ENCODE measurements at places on chromosomes 16 and 17.

GRCh38 chr16:74657870-74658642 is 8.6 kb downstream of the RFWD3 start:
- no peak for DNase-seq

- DNase-seq, result no peak
Measured at GRCh38 chr17:44955674-44956425, 8.3 kb upstream of the KIF18B start.

DNA sequence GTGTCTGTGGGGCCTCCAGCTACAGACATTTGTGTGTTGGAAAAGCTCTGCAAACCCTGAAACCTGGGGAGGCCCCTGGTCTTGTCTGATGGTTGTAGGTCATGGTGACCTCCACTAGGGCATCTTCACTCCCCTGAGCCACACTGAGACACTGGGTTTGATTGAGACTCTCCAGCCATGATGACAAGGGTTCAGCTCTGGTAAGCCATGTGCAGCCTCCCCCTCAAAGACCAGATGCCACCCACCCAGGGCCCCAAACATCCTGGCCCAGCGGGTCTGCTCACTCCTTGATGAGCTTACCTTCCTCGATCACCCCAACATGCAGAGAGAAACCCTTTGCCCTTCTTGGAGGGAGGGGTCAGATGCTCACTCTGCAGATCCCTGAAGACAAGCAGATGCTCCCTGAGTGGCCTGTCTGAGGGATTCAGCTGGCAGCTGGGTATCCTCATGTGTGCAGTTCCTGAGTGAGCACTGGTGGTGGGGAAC is 101.6 kb downstream of the METRNL start:
- DNase-seq, result peak; percentile 34

DNA sequence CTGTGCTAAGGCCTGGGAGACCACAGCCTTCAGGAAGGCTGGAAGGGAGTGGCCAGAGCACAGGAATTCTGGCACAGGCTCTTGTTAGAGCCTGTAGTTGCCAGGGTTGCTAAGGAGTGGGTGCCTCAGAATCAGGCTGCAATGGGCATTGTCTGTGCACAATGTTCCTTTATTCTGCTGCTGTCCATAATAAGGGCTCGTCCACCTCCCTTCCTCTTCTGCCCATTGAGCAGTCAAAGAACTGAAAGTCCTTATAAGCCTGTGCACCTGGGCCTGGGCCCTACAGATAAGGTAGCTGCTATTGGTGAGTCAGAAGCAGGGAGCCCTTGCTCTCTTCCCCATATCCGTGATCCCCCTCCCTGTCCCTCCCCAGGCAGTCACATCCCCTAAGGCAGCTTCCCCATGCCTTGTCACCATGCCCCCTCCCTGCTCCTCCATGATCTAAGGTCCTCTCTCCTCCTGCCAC is 5.4 kb upstream of the CNGB1 start:
- no peak for DNase-seq

DNA sequence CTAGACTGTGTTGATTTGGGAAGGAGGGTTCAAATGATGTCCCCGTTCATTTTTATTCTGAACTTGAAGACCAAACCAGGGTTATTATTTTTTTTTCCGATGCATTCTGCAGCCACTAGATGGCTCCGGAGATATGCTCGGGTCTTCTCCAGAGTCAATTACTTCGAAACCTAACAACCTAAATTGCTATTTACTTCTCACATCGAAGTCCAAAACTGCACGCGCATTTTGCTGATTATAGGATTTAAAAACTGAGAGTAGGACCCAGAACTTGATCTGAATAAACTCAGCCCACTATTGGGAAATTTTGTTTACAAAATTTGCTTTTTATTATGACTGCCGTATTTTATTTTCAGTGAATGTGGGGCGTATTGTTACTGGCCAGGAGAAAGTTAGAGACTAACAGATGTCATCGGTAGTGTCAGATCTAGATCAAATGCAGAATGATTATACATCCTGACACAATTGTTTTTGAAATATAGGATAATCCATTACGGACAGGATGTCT is 263.8 kb downstream of the HS3ST3A1 start:
- DNase-seq, result peak; percentile 66

Measured in NB4 (cell line).